Neural crest cell (in vitro differentiated cells): ENCODE measurements at places on chromosomes 7 and 10. TPM values are rescaled to one million over a fixed set of nuclear protein-coding genes. Genes with fewer than 3 reads are reported as not detected.

DNA sequence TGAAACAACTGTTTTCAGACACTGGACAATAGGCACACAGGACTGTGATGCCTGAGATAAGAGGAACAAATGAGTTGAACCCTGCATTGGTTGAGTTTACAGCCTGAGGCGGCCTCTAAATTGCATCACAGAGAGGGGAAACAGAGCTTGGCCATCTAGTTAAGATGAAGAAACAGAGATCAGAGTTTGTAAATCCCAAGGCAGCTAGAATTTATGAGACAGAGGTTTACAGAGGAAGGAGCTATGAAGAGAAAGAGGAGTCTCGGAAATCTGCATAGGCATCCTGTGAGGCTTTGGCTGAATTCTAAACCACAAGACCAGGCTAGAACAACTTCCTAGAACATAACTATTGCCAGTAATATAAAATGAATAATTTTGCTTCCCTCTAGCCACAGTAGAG, 41.0 kb upstream of the OIT3 start:
- no peaks in the 10 kb centered on the region for H3K27me3 ChIP-seq
- no peaks in the 10 kb centered on the region for H3K4me1 ChIP-seq
- no peak for DNase-seq
- no peak overlapping the region for H3K4me3 ChIP-seq

- no peak overlapping the region for H3K4me3 ChIP-seq
- H3K4me1 ChIP-seq = no peaks in the 10 kb centered on the region
- H3K27me3 ChIP-seq = peaks cover 10% of the 10 kb centered on the region
- no peaks in the 10 kb centered on the region for H3K36me3 ChIP-seq
Observed at GRCh38 chr7:65441010-65441409, 67.4 kb downstream of the ZNF92 start.

- H3K27ac ChIP-seq = no peak overlapping the region
- DNase-seq = no peak
Observed at GRCh38 chr10:28111712-28112111, 112.8 kb upstream of the ODAD2 start.

- no peaks in the 10 kb centered on the region for H3K27me3 ChIP-seq
- no peak for DNase-seq
- H3K27ac ChIP-seq = no peak overlapping the region
- no peak overlapping the region for H3K4me3 ChIP-seq
- no peaks in the 10 kb centered on the region for H3K36me3 ChIP-seq
- no peaks in the 10 kb centered on the region for H3K4me1 ChIP-seq
Observed at GRCh38 chr10:83372646-83373045, 766.7 kb upstream of the GHITM start.

DNA sequence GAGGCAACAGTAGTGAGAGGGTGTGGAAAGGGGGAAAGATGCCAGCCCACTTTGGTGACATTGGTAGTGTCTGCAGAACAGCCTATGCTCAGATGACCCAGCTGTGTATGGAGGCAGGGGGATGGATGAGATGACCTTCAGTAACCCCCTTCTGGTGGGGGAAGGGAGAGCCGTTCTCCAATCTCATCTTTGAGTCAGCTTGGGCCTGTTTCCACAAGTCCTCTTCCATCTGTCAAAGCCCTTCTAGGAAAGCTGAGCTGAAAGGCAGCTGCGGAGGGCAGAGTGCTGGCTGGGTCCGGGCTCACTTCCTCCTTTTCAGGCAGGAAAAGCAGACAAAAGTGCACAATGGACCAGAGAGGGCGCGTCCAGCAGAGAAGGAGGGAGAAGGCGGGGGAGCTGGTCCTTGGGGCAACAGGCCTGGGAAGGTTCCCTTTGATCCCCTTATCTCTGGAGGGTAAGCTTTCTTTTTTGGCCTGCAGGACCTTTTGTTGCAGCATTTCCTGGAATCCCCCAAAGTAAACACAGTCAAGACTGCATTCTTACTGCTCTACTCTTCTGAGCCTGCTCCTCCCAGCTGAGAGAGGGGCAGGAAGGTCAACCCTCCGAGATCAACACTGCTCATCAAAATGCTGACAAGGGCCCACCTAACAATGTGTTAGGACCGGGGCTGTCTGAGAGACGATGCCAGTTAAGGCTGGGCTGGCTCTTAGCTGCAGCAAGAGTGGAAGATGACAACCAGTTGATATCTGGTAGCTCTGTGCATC, 1.2 kb upstream of the LRMDA start:
- H3K4me1 ChIP-seq = peaks cover 41% of the 10 kb centered on the region
- no peak overlapping the region for H3K27ac ChIP-seq
- no peaks in the 10 kb centered on the region for H3K36me3 ChIP-seq
- peaks cover 29% of the 10 kb centered on the region for H3K27me3 ChIP-seq
- H3K4me3 ChIP-seq = peak overlapping the region; percentile 69
- peak; percentile 32 for DNase-seq

DNA sequence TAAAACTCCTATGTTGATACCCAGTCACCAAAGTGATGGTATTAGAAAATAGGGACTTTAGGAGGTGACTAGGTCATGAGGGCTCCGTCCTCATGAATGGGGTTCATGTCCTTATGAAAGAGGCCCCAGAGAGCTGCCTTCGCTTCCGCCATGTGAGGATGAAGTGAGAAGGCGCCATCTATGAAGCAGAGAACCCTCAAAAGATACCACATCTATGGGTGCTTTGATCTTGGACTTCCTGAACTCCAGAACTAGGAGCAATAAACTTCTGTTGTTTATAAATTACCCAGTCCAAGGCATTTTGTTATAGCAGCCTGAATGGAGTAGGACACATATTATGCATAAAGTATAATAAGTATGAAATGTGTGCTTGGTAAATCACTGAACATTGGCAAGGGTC, 8.1 kb upstream of the PDSS1 start:
- peaks cover 50% of the 10 kb centered on the region for H3K27me3 ChIP-seq
- H3K4me1 ChIP-seq = no peaks in the 10 kb centered on the region
- no peak for DNase-seq
- H3K4me3 ChIP-seq = no peak overlapping the region
- no peak overlapping the region for H3K27ac ChIP-seq

GRCh38 chr7:8785081-8785480, 351.7 kb downstream of the NXPH1 start:
- H3K36me3 ChIP-seq = no peaks in the 10 kb centered on the region
- H3K27ac ChIP-seq = no peak overlapping the region
- no peak for DNase-seq
- no peaks in the 10 kb centered on the region for H3K27me3 ChIP-seq

GRCh38 chr7:44768628-44769371, 20.2 kb downstream of the ZMIZ2 start:
- peaks cover 3% of the 10 kb centered on the region for H3K36me3 ChIP-seq
- DNase-seq = no peak
- peak overlapping the region; percentile 27 for H3K4me3 ChIP-seq
- peak overlapping the region; percentile 43 for H3K27ac ChIP-seq

The ABLIM1 gene
- 35.8 and 40.2 TPM in 2 replicates for total RNA-seq

DNA sequence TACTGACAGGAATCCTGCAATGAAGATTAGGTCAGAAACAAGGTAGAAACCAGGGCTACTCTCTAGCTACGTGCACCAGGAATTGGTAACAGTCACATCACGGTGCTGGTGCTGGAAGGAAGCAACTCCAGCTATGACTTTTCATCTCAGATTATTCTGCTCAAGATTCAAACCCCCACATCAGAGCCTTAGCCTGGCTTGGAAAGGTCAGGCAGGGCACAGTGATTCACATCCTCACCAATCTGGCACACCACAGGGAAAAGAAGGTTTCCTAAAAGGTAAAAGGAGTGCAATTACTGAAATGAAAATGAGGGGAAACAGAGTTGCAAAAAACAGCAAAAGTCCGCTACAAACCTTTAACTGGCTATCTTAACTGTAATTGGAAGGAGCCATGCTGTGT, 240.2 kb upstream of the NPSR1 start:
- no peaks in the 10 kb centered on the region for H3K4me1 ChIP-seq
- H3K4me3 ChIP-seq = no peak overlapping the region

GRCh38 chr10:51171946-51172345, 97.7 kb downstream of the PRKG1 start:
- peaks cover 20% of the 10 kb centered on the region for H3K4me1 ChIP-seq
- no peaks in the 10 kb centered on the region for H3K36me3 ChIP-seq
- H3K27ac ChIP-seq = no peak overlapping the region

The NUTM2E gene
- 1.6 and 2.0 TPM in 2 replicates for total RNA-seq

DNA sequence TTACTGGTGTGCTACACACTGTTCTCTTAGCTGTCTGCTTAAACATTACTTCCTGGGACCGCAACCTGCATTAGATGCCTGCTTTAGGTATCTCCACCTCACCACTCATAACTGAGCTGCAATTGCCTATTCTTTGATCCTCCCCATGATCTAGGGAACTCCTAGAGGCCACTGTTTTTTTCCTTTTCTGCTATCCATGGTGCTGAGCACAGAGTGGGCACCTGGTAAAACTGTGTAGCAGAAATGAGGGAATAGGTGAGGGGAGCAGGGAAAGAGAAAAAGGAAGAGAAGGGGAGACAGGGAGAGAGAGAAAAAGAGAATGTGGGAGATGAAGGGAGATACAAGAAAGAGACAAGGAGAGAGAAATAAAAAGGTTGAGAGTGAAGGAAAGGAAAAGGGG, 434.9 kb downstream of the ADRA2A start:
- H3K27me3 ChIP-seq = peaks cover 9% of the 10 kb centered on the region
- H3K4me1 ChIP-seq = no peaks in the 10 kb centered on the region
- no peak overlapping the region for H3K27ac ChIP-seq
- H3K4me3 ChIP-seq = no peak overlapping the region

DNA sequence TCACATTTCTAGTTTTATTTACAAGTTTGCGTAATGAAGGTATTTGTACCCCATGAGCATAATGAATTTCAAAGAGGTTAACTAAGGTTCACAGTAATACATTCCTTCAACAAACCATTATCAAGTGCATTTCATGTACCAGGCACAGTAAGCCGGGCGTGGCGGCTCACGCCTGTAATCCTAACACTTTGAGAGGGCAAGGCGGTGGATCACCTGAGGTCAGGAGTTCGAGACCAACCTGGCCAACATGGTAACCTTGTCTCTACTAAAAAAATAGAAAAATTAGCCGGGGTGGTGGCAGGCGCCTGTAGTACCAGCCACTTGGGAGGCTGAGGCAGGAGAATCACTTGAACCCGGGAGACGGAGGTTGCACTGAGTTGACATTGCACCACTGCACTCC, 4.3 kb upstream of the EIF3A start:
- no peaks in the 10 kb centered on the region for H3K27me3 ChIP-seq
- no peak overlapping the region for H3K4me3 ChIP-seq
- H3K36me3 ChIP-seq = peaks cover under 1% of the 10 kb centered on the region
- peaks cover 22% of the 10 kb centered on the region for H3K4me1 ChIP-seq

GRCh38 chr7:96962221-96962885, 43.0 kb upstream of the DLX6 start:
- no peak for DNase-seq
- H3K27ac ChIP-seq = no peak overlapping the region
- H3K4me3 ChIP-seq = no peak overlapping the region
- H3K27me3 ChIP-seq = peaks cover 90% of the 10 kb centered on the region
- H3K36me3 ChIP-seq = no peaks in the 10 kb centered on the region

The CC2D2B gene
- 0.47 and 1.0 TPM in 2 replicates for total RNA-seq

DNA sequence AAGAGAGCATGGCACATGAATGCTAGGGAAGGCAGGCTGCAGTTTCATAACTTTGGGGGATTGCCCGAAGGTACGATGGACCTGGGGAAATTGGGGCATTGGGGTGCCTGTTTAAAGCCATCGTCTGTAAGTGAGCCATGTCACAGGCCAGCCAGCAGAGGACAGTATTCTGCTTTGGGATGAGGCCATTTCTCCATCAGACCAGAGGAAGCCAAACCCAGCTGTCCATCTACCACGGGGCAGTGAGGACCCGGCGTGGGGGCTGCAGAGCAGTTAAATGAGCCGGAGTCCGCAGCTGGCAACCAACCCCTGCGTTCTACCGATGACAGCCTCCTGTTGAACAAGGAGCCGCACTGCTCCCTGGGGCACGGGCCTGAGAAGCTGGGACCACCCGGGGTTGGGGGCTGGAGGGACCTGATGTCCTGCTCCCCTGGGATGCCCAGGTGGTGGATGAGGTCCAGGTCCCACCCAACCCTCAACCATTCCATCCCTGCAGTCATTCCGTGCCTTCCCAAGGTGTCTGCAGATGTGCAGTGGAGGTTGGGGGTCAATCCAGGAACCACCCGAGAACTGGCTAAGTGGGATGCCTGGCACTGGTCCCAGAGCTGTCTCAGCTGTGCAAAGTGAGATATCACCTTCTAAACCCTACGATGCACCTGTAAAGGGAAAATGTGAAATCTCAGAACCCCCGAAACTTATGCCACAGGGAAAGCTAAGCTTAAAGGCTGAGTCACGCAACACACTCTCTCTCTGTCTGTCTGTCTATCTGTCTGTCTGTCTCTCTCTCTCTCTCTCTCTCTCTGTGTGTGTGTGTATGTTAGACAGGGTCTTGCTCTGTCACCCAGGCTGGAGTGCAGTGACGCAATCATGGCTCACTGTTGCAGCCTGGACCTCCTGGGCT, 12.1 kb upstream of the RHBDD2 start:
- H3K27me3 ChIP-seq = no peaks in the 10 kb centered on the region
- DNase-seq = peak; percentile 49
- no peak overlapping the region for H3K27ac ChIP-seq
- H3K4me1 ChIP-seq = no peaks in the 10 kb centered on the region

GRCh38 chr10:52266858-52267257, 47.2 kb upstream of the DKK1 start:
- no peaks in the 10 kb centered on the region for H3K36me3 ChIP-seq
- H3K4me3 ChIP-seq = no peak overlapping the region
- no peaks in the 10 kb centered on the region for H3K27me3 ChIP-seq
- no peaks in the 10 kb centered on the region for H3K4me1 ChIP-seq
- no peak overlapping the region for H3K27ac ChIP-seq
- no peak for DNase-seq

The TEX36 gene
- total RNA-seq = not detected in 2 replicates

The LRWD1 gene
- 36.7 and 43.2 TPM in 2 replicates for total RNA-seq

The TMEM236 gene
- total RNA-seq = 0.05 TPM in 1 of 2 replicates, not detected in the other

DNA sequence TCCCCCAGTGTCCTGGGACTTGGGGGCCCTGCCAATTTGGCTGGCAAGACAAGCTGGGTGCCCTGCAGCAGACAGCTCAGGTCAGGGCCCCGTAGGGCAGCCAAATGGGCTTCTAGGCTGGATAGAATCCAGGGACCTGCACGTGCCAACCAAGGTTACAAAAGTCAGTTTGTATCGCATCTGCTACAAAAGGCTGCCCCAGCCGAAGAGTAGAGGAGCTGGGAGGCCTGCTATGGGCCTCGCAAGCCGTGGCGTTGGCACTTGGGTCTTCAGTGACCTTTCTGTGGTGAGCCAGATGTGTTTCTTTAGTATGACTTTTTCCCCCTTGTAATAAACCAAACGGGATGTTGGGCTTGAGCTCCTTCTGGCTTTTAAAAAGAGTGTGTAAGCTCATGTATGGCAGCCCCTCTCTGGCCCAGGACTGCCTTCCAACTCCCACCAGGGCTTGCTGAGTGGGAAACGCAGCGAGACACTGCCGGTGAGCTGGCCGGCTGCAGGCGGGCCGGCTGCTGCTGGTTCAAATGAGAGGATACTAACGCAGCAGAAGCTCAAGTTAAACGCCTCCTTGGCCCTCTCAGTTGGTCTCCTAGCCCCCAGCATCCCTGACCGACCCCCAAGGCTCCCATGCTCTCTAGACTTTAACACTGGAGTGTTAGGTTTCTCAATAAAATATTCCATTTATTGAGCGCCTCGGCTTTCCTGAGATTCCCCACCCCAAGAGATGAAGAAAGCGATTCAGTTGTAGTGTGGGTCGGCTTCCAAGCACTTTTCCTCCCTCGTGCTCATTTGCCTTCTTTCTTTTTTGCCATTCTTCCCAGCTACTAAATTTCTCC, 3.1 kb upstream of the HOXA10 start:
- DNase-seq = no peak
- no peaks in the 10 kb centered on the region for H3K4me1 ChIP-seq
- peak overlapping the region; percentile 17 for H3K4me3 ChIP-seq
- no peak overlapping the region for H3K27ac ChIP-seq
- H3K36me3 ChIP-seq = peaks cover 3% of the 10 kb centered on the region

The FLNC gene
- total RNA-seq = 5.3 and 5.6 TPM in 2 replicates

- no peak overlapping the region for H3K27ac ChIP-seq
- no peak for DNase-seq
- H3K36me3 ChIP-seq = no peaks in the 10 kb centered on the region
- H3K4me3 ChIP-seq = no peak overlapping the region
Observed at GRCh38 chr10:78851647-78852046, 217.1 kb upstream of the ZMIZ1 start.
